ENCODE measurements at places on chromosomes 4 and X.

- no peak for DNase-seq
These were observed 33.1 kb downstream of the TKTL1 start for GRCh38 chrX:154328646-154329045.

DNA sequence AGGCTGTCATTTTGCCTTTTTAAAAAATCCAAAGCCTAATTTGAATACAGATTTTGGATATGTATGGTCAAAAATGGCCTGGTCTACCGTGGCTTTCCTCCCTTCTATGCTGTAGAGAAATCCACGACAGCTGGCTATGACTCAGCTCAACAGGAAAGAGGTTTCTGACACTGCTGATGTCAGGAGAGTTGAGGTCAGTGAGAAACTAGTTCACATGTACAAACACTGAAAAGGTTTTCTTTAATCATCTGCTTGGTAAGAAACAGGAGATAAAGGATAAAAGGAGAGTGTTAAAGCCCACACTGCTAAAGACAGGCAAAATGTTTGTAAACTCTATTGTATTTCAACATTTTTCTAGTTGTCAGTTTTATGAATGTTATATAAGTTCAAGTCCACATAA lies 113.9 kb downstream of the NYX start:
- DNase-seq, result no peak

GRCh38 chr4:146333187-146333894 lies 119.0 kb downstream of the REELD1 start:
- no peak for DNase-seq

- DNase-seq, result no peak
These were observed 10.4 kb upstream of the DRD5 start for GRCh38 chr4:9771034-9771433.

GRCh38 chr4:154739111-154739510 lies 4.7 kb upstream of the LRAT start:
- no peak for DNase-seq

DNA sequence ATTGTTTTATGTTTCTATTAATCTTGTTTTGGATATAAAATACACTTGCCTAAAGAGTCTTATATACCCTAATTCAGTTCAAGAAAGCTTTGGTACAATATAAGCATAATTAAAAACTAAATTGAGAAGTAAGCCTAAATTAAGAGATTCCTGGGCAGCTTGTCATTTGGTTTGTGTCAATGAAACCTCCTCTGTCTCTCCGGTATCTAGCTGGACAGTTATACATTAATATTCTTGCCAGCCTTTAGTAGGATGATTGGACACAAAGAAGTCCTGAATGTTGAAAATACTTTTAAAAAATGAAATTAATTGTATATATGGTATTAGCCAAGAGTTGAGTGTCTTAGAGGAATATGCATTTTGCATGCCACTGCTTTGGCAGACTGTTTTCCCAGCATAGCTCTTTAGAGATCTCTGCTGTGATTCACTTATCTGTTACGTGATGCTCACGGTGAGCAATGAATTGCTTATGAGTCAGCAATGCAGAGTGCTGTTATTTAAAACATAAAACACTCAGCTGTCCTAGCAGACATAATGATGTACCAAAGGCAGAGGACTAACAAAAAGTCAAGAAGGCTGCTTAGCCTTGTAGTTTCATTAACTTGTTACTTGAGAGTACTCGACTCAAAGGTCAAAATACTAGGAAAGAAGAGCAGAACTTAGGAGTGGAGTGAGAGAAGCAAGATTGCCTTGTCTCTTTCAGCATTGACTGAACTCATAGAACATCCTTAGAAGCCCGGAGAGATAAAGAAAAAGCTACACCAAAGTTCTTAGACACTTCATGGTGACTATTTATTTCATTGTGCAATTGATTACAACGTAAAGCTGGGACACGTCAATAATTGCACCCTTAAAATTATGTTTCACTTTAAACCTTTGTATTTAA lies 1296.1 kb upstream of the PCDH7 start:
- DNase-seq, result no peak

DNA sequence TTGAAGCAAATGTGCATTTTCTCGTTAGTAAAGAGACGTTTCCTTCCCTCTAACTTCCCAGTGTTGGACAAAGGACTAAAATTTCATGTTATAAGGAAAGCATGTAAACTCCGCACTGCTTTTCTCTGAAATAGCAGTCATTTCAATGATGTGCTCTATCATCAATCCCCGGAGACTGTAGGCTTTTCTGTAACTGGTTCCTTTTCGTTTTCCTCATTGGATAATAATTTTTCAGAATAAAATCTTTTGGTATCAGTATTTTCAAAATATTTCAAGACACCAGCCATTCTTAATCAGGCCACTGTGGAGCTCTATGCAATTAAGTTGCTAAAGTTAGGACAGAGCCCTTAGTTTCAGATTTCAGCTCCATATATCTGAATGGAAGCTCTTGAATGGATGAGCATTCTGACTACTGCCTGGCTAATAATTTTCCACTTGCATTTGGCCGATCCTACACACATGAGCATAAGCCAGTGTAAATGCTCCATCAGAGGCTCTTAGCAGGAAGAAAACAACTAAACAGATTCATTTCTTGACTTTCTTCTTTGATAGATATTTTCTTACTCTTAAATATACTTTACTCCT lies 157.7 kb downstream of the CHIC2 start:
- no peak for DNase-seq

DNA sequence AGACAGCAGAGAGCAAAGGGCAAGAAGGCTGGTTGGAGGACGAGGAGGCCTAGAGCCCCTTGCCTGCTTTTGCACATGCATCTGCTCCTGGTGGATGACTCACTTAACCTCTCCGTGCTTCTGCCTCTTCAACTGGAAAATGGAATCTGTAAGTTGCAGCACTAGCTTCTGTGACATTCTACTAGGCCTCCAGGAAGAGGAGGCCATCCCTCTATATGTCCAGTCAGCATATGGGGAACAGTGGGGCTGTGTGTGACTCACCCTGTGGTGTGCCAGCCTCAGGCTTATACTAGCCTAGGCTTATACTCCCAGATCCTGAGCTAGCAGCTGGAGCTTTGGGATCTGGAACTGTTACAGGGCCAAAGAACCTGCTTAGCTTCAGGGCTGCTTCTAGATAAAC lies 36.0 kb downstream of the RTL9 start:
- no peak for DNase-seq

GRCh38 chr4:153963216-153963615 lies 174.3 kb upstream of the SFRP2 start:
- DNase-seq, result no peak

DNA sequence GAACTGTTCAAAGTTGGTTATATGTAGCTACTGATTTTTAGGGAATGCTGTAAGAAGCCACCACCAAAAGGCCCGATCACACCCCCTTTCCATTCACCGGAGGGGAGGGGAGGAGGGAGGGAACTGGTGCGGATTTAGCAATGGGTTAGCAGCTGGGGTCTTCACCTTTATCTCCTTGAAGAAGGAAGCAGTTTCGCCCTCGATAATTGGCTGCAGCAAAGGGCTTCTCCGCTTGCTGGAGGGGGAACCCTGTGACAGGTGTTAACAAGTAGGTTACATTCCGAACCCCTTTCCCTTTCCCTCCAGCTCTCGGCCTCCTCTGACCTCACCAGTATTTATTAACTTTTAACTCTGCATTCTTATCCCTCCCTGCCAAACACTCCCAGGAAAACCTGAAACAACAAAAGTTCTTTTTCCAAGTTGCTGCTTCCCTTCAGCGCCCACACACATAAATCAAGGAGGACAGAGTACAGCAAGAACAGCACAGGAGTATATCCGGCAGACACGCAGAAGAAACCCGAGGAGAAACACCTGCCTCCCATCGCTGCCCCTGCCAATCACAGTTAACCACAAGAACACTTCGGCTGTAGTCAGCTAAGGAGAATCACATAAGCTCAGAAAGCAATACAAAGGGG lies 39.8 kb upstream of the NAP1L5 start:
- DNase-seq, result no peak

- DNase-seq, result no peak
These were observed 19.2 kb upstream of the ATXN3L start for GRCh38 chrX:13338996-13339515.

GRCh38 chrX:136856551-136856950 lies 24.0 kb downstream of the RBMX start:
- DNase-seq, result no peak

GRCh38 chr4:166169111-166169510 lies 296.1 kb downstream of the TLL1 start:
- no peak for DNase-seq

GRCh38 chr4:147388018-147388417 lies 92.9 kb upstream of the EDNRA start:
- DNase-seq, result no peak

- no peak for DNase-seq
These were observed 8.2 kb upstream of the YIPF6 start for GRCh38 chrX:68490644-68491043.

GRCh38 chrX:107619885-107620322 lies 8.4 kb upstream of the PRPS1 start:
- DNase-seq, result no peak

GRCh38 chr4:145665773-145666172 lies 14.2 kb upstream of the C4orf51 start:
- DNase-seq, result no peak

DNA sequence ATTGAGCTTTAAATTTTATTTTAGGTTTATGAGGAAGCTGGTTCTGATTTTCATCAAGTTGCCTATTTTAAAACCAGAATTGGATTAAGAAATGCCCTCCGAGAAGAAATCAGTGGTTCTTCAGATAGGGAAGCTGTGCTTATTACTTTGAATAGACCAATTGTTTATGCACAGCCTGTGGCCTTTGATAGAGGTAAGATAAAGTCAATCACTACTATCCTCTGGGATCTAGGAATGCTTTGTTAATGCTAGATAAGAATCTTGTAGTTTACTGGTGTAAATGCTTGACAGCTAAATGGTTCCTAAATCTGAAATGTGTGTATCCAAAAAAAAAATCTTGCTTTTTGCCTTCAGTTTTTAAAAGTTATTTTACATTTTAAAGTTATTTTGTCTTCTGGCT lies 73.0 kb upstream of the ADAD1 start:
- no peak for DNase-seq

DNA sequence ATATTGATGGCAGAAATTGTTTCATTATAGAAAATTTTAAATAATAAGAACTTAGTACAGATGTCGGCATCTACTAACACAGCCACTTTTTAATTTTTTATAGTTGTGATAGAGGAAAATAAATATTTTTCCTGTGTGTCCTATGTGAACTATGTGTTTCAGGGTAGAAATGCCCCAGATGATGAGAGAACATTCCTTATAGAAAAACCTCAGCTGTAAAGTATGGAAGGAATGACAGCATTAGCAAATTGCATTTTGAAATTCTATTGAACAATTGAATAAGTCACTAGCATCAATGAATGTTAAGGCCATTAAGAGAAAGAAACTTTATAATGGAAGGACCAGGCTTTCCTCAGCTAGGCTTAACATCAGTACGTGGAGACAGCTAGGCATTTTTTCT lies 149.2 kb downstream of the CFAP299 start:
- DNase-seq, result no peak

GRCh38 chr4:180827232-180828009 lies 1415.8 kb upstream of the TENM3 start:
- no peak for DNase-seq

- DNase-seq, result no peak
These were observed 88.5 kb upstream of the GPR34 start for GRCh38 chrX:41600291-41600690.

DNA sequence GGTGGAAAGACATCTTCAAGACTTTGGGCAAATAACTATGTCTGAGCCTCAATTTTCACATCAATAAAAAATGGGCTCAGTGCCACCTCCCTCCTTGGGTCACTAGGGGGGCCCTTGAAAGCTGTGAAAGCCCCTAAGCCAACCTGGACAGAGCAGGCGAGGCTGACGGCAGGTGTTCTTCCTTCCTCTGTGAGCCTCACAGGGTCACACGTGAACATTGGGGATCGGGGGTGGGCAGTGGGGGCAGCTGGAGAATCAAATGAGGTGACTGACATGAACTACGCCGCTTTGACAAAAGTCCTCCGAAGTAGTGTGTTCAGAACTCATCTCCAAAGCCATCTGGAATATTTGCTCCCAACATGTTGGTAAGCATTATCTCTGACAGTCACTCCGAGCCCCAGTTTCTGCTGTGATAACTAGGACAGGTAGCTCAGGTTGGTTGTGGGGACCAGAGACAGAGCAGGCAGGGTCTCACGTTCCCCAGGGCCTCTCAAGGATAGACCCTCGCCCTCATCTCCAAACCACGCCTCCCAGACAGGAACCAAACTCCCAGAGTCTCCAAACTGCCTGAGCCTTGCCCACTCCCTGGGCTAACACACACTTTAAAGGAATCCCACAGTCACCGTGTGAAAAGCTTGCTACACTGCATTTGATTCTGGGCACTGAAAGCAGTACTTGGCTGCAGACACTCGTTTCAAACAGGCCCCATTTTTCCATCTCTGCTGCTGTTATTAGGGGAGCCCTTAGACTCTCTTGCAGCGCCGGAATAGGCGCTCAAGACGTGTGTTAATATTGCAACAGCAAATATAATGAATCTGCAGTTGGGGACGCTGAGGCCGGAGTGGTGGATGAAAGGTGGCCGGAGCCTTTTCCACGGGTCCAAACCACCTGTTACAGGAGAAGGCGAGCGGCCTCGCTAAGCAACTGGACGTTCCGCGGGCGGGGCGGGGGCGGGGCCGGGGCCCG lies 717 bp upstream of the WFS1 start:
- no peak for DNase-seq

DNA sequence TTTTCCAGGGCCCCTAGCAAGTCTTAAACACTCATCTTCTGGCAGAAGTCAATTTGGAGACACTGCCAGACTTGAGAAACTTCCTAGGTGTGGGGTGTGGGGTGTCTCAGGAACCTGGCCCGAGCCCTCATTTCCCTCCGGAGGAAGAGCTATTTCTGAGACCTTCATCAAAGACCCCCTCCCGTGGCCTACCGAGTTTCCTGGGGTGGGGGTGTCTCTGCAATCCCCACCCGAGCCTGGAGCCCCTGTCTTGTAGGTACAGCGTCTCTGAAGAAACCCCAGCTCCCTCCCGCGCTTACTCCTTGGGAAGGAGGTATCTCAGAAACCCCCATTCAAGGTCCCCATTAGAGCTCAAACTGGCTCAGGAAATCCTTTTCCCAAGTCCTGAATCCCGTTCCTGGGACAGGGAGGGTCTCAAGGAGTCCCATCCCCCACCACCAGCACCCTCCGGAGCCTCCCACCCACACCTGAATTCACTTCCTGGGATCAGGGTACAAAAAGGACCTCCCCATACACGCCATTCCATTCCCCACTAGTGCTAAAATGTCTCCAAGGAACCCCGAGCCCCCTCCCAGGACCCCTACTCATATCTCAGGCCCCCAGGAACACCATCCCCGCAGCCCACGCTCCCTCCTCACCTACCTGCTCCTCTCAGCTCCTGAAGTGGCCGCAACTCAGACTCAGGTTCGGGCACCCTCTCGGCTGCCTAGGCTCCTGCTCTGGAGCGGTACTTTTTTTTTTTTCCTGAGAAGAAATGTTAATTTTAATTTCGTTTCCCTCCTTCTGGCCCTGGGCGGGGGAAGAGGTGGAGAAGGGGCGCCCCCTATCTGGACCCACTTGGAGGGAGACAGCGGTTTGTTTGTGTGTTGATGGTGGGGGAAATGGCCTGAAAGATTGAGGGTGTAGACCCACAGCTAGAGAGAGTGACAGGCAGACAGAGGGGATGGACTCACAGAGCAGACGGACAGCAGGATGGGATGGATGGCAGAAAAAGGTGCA lies 1.1 kb downstream of the SLC38A5 start:
- DNase-seq, result peak; percentile 63

GRCh38 chrX:124895947-124896346 lies 423.7 kb upstream of the TEX13C start:
- no peak for DNase-seq
